Karpas-422 (cell line): ENCODE measurements at places on chromosomes 1 and 21. TPM values are rescaled to one million over a fixed set of nuclear protein-coding genes. Genes with fewer than 3 reads are reported as not detected.

GRCh38 chr1:212977781-212978645 is 27.7 kb downstream of the VASH2 start:
- DNase-seq, result no peak

GRCh38 chr1:171279678-171280077 is 31.4 kb downstream of the FMO1 start:
- no peak for DNase-seq

GRCh38 chr1:152497273-152497672 is 13.3 kb upstream of the LCE5A start:
- DNase-seq, result peak; percentile 64

- DNase-seq, result no peak
These were observed 143.7 kb downstream of the PCNX2 start for GRCh38 chr1:233151861-233152260.

DNA sequence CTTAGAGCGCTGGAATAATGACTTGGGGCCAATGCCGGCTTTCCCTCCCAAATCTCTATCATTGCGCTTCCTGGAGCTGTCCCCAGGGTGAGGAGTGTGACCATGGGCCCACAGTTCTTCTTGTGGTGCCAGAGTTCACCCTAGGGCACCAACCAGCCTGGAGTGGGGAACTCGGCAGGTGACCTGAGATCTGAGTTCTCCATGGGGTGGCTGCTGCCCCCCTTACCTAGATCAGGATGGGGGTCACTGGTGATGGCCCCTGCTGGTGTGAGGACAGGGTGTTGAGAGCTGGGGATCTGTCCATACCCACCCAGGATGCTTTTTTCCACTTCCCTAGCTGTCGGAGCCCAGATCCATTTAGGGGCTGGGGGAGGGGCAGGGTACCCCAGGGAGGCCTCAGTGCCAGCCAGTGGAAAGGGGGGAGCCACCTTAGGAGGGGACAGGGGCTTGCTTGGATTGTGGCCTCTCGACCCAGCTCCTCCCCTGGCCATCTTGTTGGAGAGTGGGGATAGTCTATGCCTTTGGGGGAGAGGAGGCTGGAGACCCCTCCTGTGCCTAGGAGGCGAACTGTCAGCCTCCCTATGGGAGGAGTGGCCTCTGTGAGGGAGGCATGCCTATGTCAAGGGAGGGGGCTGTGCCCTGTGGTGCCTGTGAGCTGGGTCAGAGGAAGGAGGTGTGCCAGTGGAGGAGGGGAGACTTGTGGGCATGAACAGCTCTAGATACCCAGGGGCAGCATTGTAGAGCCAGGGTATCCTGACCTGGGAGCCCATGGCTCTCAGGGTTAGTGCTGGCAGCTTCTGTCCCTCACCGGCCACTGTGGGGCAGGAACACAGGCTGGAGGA is 1.7 kb downstream of the FOXO6 start:
- no peak for DNase-seq

DNA sequence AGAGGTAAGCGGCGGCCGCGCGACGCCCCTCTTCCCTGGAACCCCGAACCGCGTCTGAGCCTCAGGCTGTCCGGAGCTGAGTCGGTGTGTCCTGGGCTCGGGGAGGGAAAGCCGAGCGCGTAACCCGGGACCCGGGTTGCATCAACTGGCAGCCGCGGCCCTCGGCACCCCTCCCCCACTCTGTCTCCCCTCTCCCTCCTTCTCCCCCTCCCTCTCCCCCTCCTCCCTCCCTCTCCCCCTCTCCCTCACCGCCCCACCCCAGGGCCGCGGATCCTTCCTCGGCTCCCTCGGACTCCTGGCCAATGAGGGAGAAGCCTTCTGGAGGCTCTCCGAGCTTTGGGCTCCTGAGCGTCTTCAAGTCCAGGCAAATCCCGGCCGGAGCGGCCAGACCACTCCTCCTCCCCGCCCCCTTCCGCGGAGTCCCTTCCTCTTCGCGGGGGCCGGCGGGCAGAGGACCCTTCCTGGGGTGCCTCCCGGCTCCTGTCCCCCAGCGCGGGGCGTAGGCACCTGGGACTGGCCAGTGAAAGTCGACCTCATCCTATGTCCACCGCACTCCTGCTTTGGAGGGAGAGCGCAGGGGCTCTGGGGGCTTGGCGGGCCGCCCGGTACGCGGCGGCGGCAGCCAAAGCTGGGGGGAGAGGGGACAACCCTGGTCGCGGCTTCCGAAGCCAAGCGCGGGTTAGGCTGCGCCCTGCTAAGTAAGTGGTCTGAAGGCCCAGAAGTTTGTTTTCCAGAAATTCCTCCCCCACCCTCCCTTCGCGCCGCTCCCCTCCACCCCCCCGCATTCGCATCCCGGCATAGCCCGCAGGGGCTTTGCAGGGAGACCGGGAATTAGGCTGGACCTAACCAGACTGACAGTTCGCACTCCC is 850 bp downstream of the SESN2 start:
- peak; percentile 64 for DNase-seq

DNA sequence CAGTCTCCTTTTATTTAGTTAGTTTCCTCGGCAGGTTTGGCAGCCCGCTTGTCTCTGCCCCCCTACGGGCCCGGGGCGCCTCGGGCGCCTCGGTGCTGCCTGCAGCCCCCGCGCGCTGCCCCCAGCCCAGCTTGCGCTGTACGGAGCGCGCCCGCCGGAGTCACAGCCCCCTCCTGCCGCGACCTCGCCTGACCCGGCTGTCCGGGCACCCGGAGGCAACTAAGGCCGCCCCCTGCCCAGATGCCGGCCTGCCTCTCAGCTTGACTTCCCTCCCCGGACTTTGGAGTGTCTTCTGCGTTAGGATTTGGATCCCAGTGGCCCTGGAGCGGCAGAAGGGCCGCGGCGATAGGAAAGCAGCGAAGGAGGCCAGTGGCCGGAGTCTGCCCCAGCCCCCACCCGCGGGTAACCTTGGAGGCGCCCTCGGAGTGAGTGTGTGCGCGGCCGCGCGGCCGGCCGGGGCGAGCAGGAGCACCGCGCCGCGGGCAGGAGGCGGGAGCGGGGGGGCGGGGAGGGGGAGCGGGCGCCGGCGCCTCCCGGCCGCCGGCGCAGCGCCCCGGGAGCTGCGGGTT is 7.6 kb downstream of the CDKN2C start:
- DNase-seq, result peak; percentile 62

- no peak for DNase-seq
These were observed 119.8 kb upstream of the PTGFR start for GRCh38 chr1:78370779-78371482.

RGS8 gene
- total RNA-seq, result 20.5 and 25.5 TPM in 2 replicates
